D721Med (cell line): ENCODE measurements at places on chromosomes 7 and 10.

GRCh38 chr10:78895469-78895868 lies 173.3 kb upstream of the ZMIZ1 start:
- no peak for DNase-seq

DNA sequence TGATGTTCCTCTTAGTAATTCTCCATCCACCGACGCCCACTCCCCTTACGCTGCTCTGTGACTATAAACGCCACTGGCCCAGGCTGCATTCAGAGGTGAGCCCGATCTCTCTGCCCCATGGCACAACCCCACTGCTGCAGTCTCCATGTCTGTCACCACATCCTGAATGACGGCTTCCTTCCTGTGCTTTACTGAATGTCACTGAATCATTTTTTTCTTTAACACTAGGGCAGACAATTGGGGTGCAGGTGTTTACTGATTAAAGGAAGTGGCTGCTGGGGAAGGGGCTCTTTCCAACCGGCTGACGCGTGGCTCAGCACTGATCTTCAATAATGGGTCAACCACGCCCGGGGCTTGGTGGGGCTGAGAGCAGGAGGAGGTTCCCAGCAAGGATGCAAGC lies 208.3 kb downstream of the USP6NL start:
- DNase-seq: no peak

- no peak for DNase-seq
These were observed 11.7 kb downstream of the CASP2 start for GRCh38 chr7:143299840-143300239.

DNA sequence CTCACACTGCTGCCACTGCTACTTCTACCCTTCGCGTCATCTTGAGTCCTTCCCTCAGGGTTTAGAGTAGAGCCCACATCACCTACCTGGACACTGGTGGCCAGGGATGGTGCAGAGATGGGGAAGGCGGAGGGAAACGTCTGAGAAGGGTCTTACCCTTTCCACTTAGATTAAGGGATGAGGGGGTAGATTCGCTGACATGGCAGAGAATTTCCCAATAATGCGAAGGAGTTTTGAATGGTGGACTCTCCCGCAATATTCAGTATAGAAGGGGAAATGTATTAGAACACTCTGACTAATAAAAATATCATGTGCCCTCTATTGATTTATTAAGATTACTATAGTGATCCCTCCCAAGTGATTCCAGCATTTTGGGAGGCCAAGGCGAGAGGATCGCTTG lies 209.5 kb upstream of the KIAA1217 start:
- DNase-seq: no peak

DNA sequence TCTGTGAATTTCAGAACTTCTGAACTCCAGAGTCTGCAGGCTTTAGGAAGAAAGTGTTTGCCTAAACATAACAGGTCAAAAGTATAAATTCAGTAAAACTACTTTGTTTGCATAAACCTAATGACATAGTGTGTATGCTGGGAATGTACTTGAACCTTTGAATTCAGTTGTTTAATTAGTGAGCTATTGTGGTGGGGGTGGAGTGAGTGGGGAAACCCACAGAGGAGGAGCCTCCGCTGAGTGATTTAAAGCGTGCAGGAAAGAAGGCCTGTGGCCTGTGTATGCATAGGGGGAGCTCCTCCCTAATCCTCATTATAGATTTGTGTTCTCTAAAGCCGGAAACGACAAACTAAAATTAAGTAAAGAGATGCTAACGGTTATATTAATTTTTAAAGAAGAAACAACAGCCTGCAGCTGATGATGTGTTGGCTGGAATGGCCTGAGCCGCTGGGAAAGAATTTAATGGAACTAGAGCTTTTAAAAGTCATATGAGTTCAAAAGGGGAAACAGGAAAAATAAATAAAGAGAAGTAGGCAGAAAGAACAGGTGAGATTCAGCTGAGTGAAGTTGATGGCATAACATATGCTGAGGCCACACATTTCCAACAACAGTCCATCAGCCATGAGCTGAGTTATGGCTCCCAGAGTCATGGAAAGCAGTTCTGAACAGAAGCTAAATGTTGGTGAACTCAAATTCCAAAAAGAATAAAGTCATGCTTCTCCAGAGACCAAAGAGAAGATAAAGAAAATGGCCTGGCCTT lies 595.0 kb downstream of the GRM8 start:
- DNase-seq: no peak
